ENCODE measurements at places on chromosomes 5 and 9.

- H3K27ac ChIP-seq: no peak overlapping the region
- no peak for DNase-seq
- H3K36me3 ChIP-seq: no peaks in the 10 kb centered on the region
- H3K4me3 ChIP-seq: peak overlapping the region; percentile 76
- no peaks in the 10 kb centered on the region for H3K27me3 ChIP-seq
- peaks cover 21% of the 10 kb centered on the region for H3K4me1 ChIP-seq
Measured at GRCh38 chr5:142110046-142110531, 1.5 kb downstream of the NDFIP1 start.

DNA sequence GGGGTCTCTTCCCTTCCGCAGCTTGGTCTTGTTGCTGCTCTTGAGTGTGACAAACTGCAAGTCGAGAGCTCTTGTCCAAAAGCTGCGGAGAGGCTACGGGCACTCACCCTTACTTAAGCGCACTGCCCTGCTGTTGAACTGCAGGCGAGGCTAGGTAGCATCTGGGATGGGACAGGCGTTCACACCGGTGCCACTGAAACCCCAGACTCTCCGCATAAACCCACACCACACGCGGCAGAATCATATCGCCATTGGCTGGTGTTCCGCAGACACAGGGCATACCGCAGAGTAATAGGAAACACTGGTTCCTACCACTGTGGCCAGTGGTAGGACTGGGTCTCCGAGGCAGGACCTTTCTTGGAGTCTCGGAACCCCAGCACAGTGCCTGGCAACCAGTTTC, 2.2 kb upstream of the NPR3 start:
- H3K27me3 ChIP-seq: no peaks in the 10 kb centered on the region
- H3K4me1 ChIP-seq: peaks cover 3% of the 10 kb centered on the region
- H3K27ac ChIP-seq: no peak overlapping the region
- H3K36me3 ChIP-seq: no peaks in the 10 kb centered on the region

- no peak for DNase-seq
- no peak overlapping the region for H3K27ac ChIP-seq
- H3K36me3 ChIP-seq: no peaks in the 10 kb centered on the region
- H3K4me1 ChIP-seq: no peaks in the 10 kb centered on the region
Measured at GRCh38 chr5:100796851-100797250, 106.2 kb downstream of the ST8SIA4 start.

- H3K4me3 ChIP-seq: no peak overlapping the region
- H3K36me3 ChIP-seq: no peaks in the 10 kb centered on the region
- no peak for DNase-seq
- no peak overlapping the region for H3K27ac ChIP-seq
- H3K27me3 ChIP-seq: no peaks in the 10 kb centered on the region
Measured at GRCh38 chr5:96235008-96235910, 197.8 kb downstream of the PCSK1 start.

- no peaks in the 10 kb centered on the region for H3K27me3 ChIP-seq
- no peak overlapping the region for H3K4me3 ChIP-seq
- DNase-seq: no peak
- H3K36me3 ChIP-seq: no peaks in the 10 kb centered on the region
- peaks cover 27% of the 10 kb centered on the region for H3K4me1 ChIP-seq
- H3K27ac ChIP-seq: no peak overlapping the region
Measured at GRCh38 chr9:129692534-129692933, 27.1 kb downstream of the PRRX2 start.

DNA sequence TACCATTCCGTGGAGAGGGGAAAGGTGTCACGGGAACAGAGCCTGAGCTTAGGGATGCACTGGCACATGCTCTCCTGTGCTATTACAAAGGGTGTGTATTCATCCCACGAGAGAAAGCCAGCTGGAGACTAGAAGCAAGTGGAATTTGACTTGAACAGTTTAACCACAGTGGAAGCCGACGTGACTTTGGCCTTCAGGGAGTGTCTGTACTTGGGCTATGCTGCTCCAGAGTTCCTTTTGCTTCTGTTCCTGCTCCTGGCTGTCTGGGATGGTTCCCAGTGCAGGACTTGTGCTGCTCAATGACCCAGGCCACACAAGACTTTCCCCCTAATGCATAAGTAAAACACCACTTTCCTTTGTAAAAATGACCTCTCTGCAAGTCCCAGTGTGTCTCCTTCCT, 7.9 kb upstream of the NFIL3 start:
- H3K27me3 ChIP-seq: no peaks in the 10 kb centered on the region
- H3K27ac ChIP-seq: no peak overlapping the region
- no peak for DNase-seq
- no peaks in the 10 kb centered on the region for H3K36me3 ChIP-seq
- peaks cover 20% of the 10 kb centered on the region for H3K4me1 ChIP-seq
- no peak overlapping the region for H3K4me3 ChIP-seq

DNA sequence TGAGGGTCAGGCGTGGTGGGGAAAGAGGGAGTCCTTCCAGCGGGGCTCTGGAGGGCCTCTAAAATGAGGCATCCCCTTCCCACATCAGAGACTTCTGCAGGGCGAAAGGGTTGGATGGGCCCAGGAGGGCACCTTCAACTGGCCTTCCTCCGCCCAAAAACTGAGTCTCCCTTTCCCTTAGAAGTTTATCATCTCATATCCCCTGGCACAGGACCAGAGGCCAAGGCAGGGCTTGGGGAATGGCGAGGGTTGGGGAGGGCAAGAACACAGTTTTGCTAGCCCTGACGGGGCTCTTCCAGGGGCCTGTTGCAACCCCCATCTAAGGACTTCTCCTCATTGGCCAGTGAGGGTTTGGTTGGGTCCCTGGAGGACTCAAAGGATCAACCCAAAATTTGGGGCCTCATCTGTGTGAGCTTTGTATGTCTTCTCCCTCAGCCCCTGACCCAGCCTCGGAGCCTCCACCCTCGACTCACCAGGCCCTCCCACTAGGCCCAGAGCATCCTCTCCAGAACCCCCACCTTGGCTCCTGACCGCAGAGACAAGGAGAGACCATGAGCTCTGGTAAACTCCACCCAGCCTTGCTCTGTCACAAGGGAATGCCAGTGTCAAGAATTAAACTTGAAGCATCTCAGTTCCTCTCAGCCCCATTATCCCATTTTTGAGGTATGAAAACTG, 24.1 kb downstream of the AQP7 start:
- H3K4me1 ChIP-seq: peaks cover 31% of the 10 kb centered on the region
- no peak overlapping the region for H3K27ac ChIP-seq
- DNase-seq: no peak
- no peak overlapping the region for H3K4me3 ChIP-seq

DNA sequence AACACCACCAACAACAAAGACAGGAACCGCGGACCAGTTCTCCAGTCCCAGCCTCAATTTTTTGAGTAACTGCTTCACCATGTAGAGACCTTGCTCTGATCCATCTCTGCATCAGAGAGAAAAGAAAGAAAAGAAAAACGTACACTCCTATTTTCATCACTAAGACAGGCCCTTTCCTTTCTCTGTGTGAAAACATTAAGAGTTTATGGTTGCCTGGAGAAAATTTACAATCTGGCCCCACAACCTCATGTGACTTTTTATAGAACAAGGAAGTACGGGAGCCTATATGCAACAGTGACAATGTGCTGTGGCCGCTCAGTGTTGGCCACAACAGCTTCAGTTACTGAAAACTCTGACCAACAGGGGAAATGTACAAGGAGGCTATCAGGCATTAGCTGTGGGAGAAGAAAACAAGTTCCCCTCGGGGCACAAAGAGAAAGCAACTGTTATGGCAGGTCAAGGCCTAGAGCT, 272.9 kb upstream of the PTGER4 start:
- no peak overlapping the region for H3K27ac ChIP-seq
- no peaks in the 10 kb centered on the region for H3K36me3 ChIP-seq
- no peak for DNase-seq

DNA sequence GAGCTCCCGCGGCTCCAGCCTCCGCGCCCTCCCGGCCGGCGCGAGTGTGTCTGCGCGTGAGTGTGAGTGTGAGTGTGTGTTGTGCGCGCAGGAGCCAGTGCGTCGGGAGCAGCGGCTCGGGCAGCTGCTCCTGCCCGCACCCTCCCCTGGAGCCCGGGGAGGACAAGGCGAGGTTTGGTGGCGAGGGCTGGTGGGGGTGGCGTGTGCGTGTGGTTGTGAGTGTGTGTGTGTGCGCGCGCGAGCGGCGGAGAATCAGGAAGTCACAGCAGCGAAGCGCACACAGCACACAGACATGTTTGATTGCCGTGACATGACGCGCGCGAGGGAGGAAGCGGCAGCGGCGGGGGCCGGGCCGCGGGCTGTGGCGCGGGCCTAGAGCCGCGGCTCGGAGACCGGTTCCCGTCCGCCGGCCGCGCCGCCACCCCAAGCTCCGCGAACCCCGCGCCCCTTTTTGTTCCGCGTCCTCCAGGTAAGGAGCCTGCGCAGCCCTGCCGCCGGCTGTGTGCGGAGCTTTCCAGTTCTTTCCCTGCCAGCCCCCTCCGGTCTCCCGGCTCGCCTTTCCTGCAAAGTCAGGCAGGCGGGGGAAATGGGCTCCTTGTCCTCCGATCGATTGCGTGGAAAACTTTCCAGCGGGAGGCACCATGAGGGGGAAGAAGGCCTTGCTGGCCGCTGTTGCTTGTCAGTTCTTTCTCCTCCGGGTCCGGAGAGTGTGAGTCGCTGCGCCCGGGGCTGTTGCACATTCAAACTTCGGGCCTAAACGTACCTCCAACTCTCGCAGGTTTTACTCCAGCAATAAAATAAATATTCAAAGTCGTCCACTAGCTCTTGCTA, 2.4 kb downstream of the SMARCA2 start:
- H3K36me3 ChIP-seq: no peaks in the 10 kb centered on the region
- no peak for DNase-seq
- H3K4me3 ChIP-seq: peak overlapping the region; percentile 66
- H3K4me1 ChIP-seq: peaks cover 11% of the 10 kb centered on the region

DNA sequence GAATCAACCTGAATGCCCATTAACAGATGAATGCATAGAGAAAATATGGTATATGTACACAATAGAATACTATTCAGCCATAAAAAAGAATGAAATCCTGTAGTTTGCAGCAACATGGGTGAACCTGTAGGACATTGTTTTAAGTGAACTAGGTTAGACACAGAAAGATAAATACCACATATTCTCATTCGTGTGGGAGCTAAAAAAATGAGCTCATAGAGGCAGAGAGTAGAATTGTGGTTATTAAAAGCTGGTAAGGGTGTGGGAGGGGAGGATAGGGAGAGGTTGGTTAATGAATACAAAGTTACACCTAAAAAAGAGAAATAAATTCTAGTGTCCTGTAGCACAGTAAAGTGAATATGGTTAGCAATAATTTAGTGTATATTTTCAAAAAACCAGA, 23.5 kb downstream of the PTTG1 start:
- H3K27me3 ChIP-seq: peaks cover 19% of the 10 kb centered on the region
- DNase-seq: no peak
- H3K4me1 ChIP-seq: no peaks in the 10 kb centered on the region
- no peaks in the 10 kb centered on the region for H3K36me3 ChIP-seq
- H3K4me3 ChIP-seq: no peak overlapping the region

DNA sequence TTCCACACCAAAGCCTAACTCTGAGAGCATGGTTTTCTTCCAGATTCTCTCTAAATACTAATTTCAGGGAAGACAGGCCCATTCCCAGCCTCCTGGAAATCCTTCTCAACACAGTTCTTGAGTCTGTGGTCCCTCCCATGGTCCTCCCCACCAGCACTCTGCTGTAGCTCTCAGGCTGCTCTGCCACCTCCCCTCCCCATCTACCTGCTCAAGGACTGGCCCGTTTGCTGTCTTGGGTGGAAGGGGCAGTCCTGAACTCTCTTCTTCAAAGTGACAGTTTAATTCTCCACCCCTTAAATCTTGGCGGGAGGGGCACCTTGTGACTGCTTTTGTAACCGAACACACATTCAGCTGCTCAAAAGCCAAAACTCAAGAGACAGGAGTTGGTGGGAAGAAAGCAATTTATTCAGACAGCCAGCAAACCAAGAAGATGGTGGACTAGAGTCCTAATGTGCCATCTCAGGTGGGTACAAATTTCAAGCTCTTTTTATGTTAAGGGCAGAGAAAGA, 7.6 kb upstream of the LCN15 start:
- no peaks in the 10 kb centered on the region for H3K36me3 ChIP-seq
- H3K4me1 ChIP-seq: no peaks in the 10 kb centered on the region
- H3K4me3 ChIP-seq: no peak overlapping the region
- no peak for DNase-seq
- no peak overlapping the region for H3K27ac ChIP-seq
- no peaks in the 10 kb centered on the region for H3K27me3 ChIP-seq

- no peaks in the 10 kb centered on the region for H3K4me1 ChIP-seq
- H3K4me3 ChIP-seq: no peak overlapping the region
- no peak for DNase-seq
- no peaks in the 10 kb centered on the region for H3K27me3 ChIP-seq
Measured at GRCh38 chr9:81489046-81489445, 200.3 kb downstream of the TLE1 start.

- no peak overlapping the region for H3K4me3 ChIP-seq
- H3K27me3 ChIP-seq: no peaks in the 10 kb centered on the region
- no peak for DNase-seq
- no peaks in the 10 kb centered on the region for H3K36me3 ChIP-seq
- no peaks in the 10 kb centered on the region for H3K4me1 ChIP-seq
Measured at GRCh38 chr5:80863708-80864107, 96.5 kb upstream of the RASGRF2 start.

All from HCT116 (cell line).